Ovary (tissue), 10 donors: ENCODE measurements at places on chromosomes 12 and 14. TPM values are rescaled to one million over a fixed set of nuclear protein-coding genes. Genes with fewer than 3 reads are reported as not detected.

Gene CCDC63
- polyA plus RNA-seq = not detected

Gene CHST11
- 4.0 TPM for polyA plus RNA-seq

Gene SPATA7
- polyA plus RNA-seq = 21.8 TPM

Gene ANKRD9
- polyA plus RNA-seq = 2.2 TPM

Gene SOS2
- polyA plus RNA-seq = 10.2 TPM

Gene ANO2
- 3.1 TPM for polyA plus RNA-seq

Gene BEST3
- 0.10 TPM for polyA plus RNA-seq

Gene ARID4A
- 10.1 TPM for polyA plus RNA-seq
